ENCODE measurements at places on chromosomes 4 and X. TPM values are rescaled to one million over a fixed set of nuclear protein-coding genes. Genes with fewer than 3 reads are reported as not detected.

GRCh38 chr4:835148-836002 is 9.4 kb upstream of the CPLX1 start:
- H3K4me3 ChIP-seq: no peak overlapping the region
- no peak for DNase-seq
- H3K36me3 ChIP-seq: no peaks in the 10 kb centered on the region
- no peaks in the 10 kb centered on the region for H3K4me1 ChIP-seq

Gene CCKAR
- not detected for total RNA-seq

Gene PDE5A
- total RNA-seq: 3.0 TPM

Gene CACNA1F
- not detected for total RNA-seq

Data from esophagus squamous epithelium (tissue), 5 donors.